IPS DF 19.7 (cell line): ENCODE measurements at places on chromosomes 5 and 9.

- DNase-seq, result no peak
Observed at GRCh38 chr9:94086486-94087345, 2.5 kb downstream of the PTPDC1 start.

DNA sequence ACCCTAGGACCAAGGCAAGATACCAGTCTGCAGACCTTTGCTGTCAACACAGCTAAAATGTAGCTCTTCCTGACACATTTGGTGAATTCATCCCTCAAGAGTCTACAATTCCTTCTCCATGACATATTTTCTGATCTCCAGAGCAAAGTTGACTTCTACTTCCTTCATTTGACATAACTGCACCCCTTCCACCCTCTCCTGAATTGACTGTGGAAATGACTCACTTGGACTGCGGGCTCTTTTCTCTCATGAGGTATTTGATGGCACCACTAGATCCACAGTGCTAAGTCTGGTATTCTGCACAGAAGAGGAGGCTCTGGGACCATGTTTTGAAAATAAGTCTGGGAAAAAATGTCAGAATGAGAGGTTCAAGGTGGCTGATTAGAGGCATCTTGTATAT is 338.4 kb upstream of the TRPC7 start:
- DNase-seq, result no peak

GRCh38 chr5:36138900-36139683 is 12.6 kb downstream of the LMBRD2 start:
- no peak for DNase-seq

DNA sequence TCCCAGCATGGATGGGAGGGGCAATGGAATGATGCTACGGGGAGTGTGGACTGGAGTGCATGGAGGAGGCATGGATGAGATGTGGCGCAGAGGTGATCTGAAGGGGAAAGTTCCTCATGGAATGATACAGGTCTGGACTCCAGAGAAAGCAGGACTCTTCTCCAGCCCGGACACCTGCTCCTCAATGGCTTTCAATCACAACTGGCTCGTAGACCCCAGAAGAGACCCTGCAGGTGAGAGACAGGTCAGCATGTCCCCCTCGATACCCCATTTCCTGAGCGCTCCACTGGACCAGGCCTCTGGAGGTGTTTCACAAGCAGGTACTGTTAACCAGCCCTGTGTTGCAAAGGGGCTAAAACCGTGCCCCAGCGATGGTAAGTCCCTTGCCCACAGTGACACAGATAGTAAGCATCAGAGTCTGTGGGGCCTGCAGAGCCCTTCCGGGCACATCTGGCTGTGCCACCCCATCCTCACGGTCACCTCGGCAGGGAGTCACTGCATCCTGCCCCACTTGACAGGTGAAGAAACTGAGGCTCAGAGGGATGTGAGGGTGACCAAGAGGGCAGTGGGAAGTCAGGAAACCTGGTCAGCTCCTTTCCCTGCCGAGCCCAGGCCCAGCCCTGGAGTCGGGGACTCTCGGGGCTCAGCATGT is 5.5 kb upstream of the DPM2 start:
- DNase-seq, result no peak

DNA sequence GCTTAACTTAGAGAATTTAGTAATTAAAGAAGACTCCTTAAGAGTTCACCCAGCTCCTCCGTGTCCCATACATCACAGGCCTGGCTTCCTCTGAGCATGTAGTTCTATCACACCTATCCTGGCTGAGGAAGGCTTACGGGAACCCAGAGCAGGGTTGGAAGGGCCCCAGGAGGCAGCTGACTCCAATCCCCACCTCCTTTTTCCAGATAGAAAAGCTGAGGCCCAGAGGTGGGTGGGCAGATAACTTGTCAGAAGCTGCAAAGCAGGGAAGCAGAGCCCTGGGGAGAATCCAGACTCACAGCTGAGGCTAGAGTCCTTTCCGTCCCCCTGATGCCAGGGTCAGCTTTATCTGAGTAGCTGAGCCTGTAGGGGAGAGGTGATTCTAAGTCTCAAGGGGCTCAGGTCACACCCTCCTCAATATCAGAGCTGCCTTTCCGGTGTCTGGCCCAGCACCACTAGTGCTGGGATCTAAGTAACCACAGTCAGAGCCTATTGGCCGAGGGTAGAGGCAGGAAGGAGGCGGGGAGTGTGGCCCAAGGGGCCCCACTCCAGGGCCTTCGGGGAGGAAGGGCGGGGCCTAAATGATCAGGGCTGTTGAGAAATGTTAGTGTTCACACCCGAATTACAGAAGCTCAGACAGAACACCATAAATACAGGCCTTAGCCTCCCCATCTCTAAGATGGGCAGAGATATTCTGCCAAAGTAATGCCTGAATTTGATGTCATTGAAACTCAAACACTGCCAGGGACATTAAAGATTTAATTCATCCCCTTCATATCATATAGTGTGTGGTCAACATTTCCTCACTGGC is 9.9 kb downstream of the CCDC69 start:
- no peak for DNase-seq

DNA sequence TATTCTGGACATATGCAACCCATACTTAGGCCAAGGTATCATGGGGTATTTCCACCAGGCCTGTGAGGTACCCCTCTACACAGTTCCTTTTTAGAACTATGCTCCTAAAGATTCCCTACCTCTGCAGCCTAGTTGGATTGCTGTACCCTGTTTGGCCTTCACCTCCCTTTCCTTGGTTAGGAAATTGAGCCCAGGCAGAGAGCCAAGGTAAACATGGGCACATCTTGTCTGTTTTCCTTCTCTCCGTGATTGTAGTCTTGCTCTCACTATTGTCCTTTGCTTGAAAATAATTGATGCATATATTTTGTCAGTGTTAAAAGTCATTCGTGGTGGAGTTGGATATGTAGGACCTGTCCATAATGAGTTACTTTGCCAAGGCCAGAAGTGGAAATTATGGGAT is 26.7 kb downstream of the BDP1 start:
- no peak for DNase-seq

DNA sequence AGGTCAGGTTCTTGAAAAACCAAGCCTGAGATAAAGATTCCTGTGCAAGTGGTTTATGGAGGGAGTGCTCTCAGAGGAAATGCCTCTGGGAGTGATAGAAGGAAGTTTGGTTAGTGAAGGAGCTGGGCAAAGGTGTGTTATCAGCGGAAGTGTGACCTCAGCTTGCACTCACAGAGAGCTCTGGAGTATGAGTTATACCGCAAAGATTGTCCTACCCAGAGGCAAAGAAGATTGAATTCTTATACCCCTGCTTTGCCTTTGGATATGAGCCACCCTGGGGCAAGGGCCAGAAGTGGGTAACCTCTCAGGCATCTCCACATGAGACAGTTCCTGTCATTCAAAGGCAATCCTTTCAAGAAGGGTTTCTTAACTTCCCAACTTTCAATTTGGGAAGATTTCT is 145.6 kb downstream of the MUSK start:
- DNase-seq, result no peak

DNA sequence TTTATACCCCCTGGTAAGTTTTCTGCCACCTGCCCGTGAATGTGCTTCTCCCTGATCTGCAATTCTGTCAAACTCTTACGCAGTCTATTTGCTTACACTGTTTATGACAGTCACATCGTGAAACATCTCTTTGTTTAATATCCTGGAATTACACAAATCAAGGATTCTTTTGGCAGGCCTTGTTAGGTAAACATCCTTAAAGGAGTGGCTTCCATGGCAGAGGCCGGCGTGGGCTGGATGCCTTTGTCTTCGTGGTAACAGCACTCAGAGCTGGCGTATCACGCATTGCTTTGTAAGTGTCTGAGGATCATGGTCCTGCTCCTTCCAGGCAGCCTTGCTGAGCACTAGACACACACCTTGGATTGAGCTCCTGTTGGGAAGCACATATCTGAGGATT is 145.7 kb downstream of the IRX1 start:
- no peak for DNase-seq
